ENCODE measurements at places on chromosomes 7 and 10.

DNA sequence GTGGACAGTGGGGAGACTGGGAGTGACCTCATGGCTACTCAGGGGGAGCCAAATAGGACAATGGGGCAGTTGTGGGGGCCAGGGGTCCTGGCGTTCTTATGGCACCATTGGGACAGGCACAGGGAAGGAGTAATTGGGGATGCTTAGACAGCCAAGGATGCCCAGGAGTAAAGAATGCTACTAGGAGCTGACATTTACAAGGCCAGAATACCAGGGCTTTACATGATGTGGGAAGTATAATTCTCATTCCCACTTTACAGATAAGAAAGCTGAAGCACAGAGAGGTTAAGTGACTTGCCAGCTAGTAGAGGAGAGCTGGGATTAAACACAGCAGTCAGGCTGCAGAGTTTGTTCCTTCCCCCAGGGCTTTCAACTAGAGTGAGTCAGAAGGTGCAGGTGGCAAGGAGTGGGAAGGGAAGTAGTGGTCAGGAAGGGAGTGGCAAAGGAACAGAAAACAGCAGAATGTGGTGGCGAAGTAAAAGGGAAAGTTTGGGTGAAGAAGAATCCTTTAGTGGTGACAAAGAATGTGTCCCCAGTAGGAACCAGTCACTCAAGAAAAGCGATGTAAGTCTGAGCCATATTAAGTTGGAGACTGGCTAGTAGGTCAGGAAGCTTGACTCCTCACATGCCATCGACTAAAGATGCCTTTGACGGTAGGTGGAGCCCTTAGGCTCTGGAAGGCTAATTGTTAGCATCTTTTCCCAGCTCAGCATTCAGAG lies 32.8 kb downstream of the CPVL start:
- DNase-seq: no peak

DNA sequence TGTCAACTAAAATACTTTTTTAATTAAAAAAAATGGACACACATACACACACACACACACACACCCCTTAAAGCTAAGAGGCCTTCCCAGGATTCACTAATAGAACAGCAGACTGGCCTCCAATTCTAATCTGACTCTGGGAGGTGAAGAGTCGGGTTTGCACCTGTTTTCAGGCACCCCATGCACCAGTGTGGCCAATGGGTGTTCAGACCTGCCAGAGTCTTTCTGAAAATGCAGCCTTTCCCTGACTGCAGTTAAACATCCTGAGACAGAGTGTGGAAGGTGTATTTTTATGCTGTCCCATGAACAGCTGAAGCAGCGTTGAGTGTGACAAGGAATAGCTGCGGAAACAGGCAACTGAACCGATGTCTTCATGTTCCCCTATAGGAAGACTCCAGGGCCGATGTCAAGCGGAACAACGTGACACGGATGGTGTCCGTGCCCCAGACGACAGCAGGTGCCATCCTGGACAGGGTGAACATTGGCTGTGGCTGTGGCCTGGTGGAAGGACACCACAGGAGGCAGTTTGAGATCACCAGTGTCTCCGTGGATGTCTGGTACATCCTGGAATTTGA lies 74.6 kb upstream of the LYZL2 start:
- no peak for DNase-seq

DNA sequence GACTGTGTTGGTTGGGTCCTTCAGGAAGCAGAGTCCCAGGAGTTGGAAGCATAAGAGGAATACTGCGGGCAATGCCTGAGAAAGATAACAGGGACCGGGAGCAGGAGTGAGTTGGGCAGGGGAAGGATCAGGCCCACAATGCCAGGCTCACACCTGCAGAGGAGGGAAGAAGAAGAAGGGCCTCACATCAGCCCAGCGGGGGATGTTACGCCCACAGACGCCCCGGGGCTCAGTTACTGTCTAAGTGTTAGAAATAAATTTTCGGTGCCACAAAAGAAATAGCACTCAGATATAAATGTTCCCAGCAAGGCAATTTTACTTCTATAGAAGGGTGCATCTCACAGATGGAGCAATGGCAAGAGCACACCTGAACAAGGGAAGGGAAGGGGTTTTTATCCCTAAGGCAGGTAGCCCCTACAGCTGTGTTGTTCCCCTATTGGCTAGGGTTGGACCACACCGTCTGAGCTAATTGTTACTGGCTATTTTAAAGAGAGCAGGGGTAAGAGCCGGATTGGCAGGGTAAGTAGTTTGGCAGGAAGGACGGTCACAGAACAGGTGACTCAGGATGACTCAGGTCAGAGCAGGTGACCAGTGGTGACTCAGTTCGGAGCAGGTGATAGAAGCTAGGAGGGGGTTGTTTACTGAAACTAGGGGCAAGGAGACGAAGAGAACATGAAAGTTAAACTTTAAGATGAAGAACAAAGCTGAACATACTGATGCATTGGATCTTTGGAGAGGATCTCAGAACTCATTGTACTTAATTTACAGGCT lies at the start of gene NOS3:
Gene NOS3 (plus strand): TSS at position 602 of the 771 bp plus-strand sequence. CDS start 2,787 bp downstream, outside the sequence.
- no peak for DNase-seq

- no peak for DNase-seq
Observed at GRCh38 chr7:7512861-7513597, 22.6 kb downstream of the COL28A1 start.

- DNase-seq: no peak
Observed at GRCh38 chr10:86599041-86599440, 55.3 kb upstream of the OPN4 start.

DNA sequence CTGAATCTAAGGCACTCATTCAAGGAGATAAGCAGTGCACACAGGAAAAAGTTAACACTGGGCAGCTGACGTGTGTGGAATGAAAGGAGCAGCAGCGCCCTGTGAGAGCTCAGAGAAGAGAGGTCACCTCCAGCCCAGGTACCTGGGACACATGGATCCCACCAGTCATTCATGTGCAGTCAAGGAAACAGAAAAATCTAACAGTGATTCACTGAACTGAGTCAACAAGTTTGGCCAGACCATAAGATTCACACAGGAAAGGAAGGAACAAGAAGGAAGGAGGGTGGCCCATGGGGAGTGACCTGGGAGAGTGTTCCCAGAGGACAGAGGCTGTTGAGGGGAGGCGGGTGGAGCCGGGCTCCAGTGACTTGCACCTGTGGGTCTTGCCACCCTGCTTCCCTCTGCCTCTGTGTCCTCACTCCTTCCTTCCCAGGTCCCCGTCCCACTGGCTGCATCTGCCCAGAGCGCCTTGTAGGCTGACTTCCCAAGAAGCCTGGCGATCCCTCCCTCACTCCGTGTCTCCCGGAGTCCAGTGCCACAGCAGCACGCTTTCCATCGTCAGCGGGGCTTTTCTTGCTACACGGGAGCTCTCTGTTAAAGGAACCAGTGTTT lies 27.7 kb downstream of the RNF32 start:
- no peak for DNase-seq

DNA sequence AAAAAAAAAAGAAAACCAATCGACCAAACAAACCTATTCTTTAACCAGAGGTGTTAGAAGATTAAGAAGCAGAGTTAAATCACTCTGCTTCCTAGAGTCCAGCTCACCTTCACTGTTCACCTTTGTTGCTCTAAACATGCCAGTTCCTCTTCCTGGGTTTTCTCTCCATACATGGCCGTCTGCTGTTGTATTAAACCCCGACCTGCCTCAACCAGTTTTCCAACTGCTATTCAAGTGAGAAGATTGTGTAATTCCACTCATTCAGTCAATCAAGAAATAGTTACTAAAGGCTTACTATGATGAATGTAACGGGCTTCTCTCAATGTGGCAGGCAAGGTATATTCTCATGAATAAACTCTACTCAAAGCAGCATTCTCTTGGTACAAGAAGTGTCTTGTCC lies 8.8 kb downstream of the AASS start:
- DNase-seq: no peak

GRCh38 chr7:150435047-150435389 lies 15.4 kb upstream of the GIMAP8 start:
- no peak for DNase-seq

DNA sequence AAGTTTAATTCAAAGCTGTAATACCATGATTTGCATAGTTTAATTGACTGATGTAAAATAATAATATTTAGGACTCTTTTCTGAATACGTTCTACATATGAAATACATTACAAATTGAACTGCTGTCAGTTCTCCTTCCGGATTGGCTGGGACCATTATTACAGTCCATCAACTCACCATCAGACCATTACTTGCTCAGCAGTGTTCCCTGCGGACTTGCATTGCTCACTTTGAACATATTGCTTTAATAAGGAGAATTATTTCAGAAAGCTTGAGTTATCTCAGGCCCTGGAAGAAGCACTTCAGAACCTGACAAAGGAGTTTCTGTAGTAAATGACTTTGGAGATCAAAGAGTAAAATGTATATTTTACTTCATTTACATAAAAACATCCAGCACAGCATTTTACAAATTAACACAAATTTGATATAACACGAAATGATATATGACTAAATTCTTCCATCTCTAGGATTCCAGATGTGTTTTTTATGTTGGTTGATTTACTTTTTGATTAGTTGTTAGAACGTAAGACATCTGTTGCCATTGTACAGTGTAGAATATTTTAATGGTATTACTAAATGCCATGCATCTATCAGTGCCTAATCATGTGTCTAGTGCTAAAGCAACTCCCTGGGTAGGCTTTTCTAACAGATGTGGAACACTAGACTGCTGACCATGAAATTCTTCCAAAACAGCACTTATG lies 418.5 kb upstream of the SEMA3A start:
- no peak for DNase-seq

DNA sequence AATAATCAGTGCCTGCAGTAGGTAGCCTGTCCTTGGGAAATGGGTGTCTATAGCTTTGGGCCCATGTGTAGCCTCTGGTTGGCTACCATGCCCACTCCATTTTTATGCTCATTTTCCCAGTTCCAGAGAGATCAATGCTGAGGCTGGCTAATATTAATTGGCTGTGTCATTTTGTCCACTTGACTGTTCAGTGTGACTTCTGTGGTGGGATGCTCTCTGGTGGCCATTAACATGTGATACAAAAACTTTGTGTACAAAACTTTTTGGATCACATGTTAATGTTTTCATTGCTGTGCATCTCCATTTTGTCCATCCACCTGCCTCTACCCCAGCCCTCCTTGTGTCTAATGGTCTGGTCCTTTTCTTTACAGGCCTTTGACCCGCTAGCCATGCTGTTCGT lies 22.7 kb downstream of the VIM start:
- no peak for DNase-seq

DNA sequence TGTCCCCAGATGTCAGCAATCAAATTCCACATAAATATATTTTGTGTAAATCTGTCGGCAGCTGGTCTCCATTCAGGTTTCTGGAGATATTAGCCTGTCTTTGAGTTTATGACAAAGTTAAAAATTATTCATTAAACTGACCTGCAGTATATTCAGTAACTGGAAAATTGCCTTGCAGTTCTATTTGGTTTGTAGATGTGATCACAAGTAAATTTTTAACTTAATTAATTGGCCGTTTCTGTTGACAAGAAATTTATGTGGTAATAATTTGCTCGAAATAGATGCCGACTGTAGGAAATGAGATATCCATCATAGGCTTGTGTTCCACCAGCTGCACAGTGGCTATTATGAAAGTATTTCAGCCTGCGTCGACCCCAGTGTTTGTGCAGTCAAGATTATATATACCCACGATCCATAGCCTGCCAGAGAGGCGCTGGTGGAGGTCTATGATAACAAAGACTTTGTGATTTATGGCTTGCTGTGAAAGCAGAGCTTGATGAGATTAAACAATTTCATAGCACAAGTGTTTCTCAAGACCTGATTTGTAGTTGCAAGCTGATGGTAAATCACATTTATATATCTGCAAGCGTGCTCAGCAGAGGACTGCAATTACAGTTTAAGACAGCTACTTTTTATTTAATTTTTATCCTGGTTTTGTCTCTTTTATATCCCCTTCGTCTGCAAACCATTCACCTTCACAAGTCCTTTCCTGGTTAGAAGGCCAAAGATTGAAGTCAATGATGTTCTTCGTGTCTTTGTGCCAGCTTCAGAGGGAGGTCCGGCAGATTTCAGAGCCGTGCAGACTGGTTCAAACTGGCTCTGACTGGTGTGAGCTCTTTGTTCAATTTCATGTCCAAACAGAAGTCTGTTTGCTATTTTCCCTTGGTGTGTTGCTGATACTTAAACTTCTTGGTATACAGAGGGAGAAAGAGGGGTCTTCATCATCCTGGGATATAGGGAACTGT lies 850.9 kb downstream of the LRMDA start:
- DNase-seq: no peak

- DNase-seq: no peak
Observed at GRCh38 chr7:23928418-23928775, 218.4 kb downstream of the STK31 start.

- DNase-seq: no peak
Observed at GRCh38 chr7:118057404-118057803, 126.6 kb upstream of the LSM8 start.

DNA sequence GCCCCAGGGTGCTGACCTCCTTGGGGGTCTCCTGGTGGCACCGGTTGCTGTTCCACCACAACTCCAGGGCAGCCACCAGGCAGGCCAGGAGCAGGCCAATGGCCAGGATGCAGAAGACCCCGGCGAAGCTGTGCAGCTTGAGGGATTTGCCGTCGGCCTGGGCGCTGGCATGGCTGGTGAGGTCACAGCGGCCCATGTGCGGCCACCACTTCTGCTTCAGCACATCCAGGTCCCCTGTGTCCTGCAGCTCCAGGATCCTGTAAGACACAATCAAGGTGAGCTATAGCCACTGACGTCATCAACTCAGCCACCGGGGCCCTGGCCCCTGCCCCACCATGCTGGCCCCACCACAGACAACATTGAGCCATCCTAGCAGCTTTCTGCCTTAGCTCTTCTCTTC lies 753.2 kb downstream of the GRID1 start:
- DNase-seq: no peak

GRCh38 chr7:29449569-29450260 lies 113.9 kb upstream of the PRR15 start:
- DNase-seq: no peak

GRCh38 chr7:84207025-84207424 lies 12.4 kb upstream of the SEMA3A start:
- no peak for DNase-seq

- no peak for DNase-seq
Observed at GRCh38 chr7:152395112-152395511, 40.7 kb downstream of the KMT2C start.

- no peak for DNase-seq
Observed at GRCh38 chr10:74072503-74072902, 74.6 kb downstream of the VCL start.

DNA sequence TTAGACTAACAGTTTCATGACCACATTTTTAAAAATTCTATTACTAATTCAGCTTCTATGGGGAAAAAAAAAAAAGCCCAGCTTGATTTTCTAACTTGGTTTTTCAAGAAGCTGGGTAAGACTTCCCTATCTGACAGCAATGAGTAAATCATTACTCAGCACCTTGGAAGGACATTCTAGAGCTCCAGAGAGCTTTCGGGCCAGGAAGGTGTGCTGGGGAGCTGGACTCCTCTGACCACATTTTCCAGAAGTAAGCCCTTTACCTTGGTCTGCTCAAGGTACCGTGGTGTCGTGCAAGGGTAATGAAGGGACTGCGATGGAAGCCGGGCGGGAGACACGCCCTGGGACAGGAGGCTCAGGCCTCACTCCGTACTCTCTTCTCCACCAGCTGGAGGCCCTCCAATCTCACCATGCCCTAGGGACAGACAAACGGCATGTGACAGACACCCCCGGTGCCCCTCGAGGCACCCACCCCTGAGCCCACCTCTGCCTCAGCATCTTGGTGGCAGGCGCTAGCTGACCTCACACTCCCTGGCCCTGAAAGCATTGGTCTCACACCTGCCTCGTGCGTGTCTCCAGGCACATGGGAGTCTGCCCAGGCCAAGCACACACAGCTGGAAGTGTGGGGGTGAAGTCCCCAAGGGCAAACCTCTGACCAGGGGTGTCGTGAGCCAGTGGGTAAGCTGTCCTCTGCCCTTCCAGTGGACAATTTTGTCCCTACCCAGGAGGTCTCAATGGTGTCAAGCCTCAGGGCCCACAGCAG lies 152.1 kb downstream of the OAT start:
- no peak for DNase-seq

- DNase-seq: no peak
Observed at GRCh38 chr10:29163746-29164145, 125.1 kb upstream of the LYZL1 start.
